Germinal center (tissue), 1 donor: ENCODE measurements at places on chromosomes 1 and 21.

GRCh38 chr21:39106881-39107462 is 76.3 kb downstream of the PSMG1 start:
- no peak for DNase-seq

GRCh38 chr1:221071777-221072176 is 192.5 kb downstream of the HLX start:
- DNase-seq = no peak

DNA sequence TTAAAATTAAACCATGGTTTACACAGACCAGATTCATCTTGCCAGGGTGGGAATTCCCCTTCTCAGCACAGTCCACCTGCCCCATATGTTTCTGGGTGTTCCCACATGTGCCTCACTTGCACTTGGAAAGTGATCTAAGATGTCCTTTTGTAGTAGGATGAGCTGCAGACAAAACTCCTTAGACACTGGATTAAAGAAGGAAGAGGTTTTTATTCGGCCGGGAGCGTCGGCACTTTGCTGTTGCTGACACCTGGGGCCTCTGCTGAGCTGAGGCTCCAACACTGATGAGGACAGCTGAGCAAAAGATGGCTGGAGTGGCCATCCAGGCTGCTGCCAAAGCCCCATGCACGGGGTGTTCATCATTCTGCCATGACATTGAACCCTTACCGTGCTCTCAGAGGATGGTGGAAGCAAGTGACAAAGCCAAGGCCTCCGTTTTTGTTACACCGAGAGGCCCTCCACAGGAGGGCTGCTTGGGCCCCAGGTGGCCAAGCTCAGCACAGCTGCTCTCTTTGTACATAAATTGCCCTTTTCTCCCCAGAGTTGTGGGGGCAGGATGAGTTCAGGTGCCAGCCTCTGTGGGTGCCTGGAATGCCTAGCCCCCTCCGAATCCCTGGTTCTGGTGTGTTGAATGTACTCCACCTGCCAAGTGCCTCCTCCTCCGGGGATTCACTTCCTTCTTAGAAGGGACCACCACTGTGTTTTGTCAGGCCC is 7.3 kb upstream of the ACOT11 start:
- DNase-seq = no peak

DNA sequence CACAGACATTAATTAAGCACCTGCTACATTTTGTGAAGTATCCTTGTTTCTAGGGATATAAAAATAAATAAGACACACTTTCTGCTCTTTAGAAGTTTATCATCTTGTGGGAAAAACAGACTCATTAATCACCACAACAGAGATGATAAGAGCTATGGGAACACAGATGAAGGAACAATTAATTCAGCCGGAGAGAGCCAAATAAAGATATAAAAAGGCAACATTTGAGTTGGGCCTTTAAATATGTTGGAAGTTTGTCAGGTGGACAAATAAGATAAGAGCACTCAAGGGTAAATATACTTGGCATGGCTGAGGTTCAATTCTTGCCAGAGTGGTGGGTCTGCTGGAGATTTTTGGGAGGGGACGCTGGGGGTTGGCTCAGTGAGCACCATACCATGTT is 34.2 kb upstream of the VTCN1 start:
- no peak for DNase-seq

DNA sequence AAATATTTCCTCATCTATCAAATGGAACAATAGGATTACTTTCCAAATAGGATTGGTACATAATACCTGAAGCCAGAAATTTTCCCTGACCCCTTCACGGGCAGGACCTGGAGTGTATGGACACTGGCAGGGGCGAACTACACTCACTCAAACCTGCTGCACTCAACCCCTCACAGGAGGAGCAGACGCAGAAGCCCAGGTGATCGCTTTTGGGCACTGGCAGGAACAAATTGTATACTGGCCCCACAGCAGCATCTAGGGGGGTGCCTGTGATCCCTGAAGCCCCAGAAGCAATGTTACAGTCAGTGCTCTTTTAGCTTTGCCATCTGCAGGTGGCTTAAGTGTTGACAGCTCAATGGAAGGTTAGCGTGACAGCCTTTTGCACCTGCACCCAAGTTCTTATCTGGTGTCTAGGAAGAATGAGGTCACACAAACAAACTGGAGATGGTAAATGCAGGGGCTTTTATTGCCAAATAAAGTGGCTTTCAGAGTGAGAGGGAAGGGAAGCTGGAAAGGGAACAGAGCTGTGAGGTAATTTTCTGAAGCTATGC is 199.2 kb upstream of the NEGR1 start:
- DNase-seq = no peak

GRCh38 chr1:65827346-65827745 is 34.7 kb downstream of the PDE4B start:
- no peak for DNase-seq

DNA sequence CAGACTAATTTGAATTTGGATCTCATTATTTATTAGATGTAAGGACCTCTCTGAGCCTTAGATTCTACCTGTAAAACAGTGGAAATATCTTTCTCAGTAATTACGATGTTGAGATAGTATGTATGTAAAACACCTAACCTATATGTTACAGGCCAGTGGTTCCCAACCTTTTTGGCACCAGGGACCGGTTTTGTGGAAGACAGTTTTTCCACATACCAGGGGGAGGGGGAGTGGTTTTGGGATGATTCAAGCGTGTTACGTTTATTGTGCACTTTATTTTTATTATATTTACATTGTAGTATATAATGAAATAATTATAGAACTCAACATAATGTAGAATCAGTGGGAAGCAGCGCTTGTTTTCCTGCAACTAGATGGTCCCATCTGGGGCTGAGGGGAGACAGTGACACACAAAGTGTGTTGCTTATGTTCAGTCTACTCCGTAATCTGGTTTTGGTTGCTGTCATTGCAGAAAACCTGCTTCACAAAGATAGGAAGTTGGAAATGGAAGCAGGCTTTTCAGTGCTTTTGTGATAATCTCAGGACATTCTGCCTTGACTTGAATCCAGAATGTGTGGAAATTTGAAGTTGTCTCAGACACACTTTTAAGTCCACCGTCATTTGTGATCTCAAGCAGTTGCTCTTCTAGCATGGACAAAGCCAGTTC is 12.8 kb downstream of the XPR1 start:
- DNase-seq = no peak

DNA sequence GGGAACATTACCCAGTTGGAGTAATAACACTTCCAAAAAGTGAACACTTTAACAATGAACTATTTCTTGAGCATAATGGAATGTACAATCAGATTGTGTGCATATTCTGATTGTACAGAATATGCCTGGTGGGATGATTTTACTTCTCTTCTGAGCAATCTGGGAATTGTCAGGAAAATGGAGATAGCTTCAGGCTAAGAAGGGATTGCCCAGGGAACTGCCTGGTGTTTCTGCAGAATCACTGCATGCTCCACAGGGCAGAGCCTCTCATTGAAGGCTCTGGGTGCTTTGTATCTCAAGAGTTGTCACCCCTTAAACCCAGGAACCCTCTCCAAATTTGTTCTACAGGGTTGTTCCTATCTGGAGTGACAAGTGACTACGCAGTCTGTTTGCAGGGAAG is 51.2 kb downstream of the UTP25 start:
- no peak for DNase-seq

DNA sequence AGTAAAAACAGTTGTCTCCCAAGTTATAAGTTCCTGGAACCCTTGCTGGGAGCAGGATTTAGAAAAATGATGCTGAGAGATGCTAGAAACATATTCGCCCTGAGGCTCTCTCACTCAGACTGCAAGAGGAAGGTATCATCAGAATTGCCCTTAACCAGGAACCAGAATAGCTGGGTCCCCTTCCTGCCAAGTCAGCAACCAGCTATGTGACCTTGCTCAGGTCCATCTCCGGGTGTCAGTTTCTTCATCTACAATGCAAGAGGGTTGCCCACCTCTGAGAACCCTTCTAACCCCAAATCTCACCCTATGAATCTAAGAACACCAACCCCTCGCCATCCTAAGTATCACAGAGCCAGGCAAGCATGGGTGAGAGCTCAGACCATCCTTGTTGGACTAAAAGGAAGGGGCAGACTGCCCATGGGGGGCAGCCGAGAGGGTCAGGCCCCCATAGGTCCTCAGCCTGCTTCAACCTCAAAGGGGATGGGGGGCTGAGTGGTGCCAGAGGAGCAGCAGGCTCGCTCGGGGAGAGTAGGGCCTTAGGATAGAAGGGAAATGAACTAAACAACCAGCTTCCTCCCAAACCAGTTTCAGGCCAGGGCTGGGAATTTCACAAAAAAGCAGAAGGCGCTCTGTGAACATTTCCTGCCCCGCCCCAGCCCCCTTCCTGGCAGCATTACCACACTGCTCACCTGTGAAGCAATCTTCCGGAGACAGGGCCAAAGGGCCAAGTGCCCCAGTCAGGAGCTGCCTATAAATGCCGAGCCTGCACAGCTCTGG is 390 bp upstream of the S100A9 start:
- no peak for DNase-seq

DNA sequence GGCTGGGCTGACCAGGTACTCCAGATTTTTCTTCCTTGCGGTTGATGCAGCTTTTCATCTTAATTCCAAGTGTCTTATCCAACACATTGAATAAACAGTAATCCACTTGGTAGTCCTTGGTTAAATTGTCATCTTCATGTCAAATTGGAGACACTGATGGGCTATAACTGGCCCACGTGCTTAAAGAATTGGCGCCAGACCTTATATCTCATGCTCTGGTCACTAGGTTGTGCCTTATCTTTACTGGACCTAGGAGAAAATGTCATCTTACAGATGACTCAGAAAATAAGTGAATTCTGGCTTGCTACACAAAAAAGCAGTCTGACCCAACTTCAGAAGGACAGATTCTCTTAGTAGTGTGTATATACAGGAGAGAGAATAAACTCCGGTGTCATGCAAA is 16.2 kb downstream of the LRRC42 start:
- DNase-seq = no peak

DNA sequence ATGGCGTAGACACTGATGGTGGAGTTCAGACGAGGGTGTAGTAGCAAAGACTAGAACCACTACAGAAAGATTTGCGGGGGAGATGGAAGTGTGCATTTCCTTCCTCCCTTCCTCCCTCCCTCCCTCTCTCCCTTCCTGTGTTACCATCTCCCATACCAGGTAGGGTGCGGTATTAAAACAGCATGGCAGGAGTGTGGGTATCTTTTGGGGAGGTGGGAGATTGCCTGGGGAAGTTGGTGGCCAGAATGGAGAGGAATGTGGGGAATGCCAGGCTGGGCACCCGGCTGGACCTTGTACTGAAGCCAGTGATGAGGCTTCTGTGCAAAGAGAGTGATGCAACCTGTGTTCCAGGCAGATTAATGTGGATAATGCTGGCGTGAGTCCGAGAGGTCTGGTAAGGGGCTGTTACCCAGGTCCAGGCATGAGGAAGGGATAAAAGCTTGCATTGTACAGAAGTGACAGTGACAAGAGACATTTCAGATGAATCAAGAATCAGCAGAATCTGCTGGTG is 30.3 kb upstream of the PPP2R5A start:
- DNase-seq = no peak

DNA sequence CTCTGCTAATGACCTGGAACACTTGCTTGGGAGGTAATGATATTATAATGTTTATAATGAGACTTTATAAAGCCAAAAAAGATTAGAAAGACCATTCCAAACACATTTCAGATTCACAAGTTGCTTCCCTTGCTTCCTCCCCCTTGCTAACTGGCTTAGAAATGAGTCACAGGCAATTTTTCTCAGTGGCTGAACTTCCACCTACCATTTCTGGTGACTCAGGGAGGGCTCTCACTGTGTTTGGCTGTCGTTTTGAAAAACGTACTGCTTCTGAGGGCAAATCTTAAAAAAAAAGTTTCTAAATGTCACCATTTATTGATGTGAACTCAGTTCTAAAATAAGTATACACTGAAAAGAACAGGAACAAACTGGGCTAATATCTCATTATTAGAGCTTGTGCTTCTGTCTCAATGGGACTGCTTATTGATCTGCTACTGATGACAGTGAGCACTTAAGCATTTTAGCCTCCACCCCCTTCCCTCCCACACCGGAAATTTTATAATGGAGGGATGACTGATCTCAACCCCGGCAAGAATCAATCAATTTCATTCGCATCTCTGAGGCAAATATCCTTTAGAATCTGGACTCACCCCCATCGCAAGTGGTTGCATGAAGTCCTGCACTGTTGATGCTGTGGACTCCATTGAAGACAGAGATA is 278.3 kb downstream of the KCTD3 start:
- DNase-seq = no peak

- peak; percentile 67 for DNase-seq
Observed at GRCh38 chr21:38861989-38862683, 56.4 kb downstream of the ETS2 start.

DNA sequence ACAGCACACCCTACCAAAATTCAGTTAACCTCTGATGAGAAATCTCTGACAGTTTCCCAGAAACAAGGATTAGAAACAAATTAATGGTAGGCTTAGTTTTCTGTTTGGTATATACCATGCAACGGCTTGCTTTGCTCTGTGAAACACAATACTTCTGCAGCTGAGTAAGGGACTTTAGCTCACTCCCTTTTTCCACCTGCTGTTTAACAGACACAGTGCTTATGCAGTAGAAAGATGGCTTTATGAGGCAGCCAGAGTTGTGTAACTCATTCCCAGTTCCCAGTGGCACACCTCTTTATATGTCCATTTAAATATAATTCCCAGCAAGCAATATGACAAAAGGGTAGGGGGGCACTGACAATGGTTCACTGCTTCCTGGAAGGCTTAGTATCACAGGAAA is 124.0 kb downstream of the PIGK start:
- DNase-seq = no peak

DNA sequence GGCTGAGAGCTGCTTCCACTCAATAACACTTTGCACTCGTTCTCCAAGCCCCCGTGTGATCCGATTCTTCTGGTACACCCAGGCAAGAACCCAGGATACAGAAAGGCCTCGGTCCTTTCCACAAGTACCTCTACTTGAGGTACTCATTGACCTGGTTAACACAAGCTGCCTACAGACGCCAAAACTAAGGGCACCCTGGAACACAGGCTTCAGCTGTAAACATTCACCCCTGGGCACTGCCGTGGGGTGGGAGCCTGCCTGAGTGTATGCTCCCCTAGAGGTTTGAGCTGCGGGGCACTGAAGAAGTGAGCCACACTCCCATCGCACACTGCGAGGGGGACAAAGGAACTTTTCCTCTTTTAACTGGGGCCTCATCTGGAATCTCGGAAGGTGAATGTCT is 30.5 kb downstream of the LRRC3 start:
- no peak for DNase-seq

DNA sequence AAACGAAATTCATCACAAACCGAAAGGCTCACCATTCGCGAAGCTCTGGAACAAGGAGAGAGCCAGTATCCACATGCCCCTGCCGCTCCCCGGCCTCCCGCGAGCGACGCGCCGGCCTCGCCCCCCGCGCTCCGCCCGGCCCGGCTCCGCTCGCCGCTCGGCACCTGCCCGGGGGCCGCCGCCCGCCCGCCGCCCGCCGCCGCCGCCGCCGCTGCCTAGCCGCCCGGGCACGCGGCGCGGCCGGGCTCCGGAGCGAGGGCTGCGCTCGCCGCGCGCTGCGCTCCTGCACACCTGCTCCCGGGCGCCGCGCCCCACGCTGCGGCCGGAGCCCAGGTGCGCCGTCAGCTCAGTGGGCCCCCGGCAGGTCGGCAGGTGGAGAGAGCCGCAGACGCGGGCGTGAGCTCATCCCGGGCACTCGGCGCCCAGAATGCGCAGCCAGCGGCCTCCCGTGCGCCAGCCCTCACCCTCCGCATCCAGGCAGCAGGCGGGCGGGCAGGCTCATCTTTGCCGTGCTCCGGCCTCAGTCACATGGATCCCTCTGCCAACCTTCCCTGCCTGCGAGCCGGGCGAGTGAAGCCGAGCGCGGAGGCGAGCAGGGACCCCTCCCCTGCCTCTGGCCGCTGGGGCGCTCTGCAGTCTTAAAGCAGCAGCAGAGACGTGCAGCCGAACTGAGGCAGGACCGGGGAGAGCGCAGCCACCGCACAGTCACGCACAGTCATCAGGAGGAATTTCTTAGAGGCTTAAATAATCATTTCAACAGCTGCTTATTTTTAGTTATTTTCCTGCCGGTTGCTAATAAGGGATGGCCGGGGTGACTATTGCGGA is at the start of gene DSCAM:
Gene DSCAM, minus strand, starts transcription at position 572 of the 825 bp plus-strand sequence. Its CDS starts 497 bp downstream, at position 75.
- no peak for DNase-seq
